ENCODE measurements at places on chromosomes 6 and 20.

DNA sequence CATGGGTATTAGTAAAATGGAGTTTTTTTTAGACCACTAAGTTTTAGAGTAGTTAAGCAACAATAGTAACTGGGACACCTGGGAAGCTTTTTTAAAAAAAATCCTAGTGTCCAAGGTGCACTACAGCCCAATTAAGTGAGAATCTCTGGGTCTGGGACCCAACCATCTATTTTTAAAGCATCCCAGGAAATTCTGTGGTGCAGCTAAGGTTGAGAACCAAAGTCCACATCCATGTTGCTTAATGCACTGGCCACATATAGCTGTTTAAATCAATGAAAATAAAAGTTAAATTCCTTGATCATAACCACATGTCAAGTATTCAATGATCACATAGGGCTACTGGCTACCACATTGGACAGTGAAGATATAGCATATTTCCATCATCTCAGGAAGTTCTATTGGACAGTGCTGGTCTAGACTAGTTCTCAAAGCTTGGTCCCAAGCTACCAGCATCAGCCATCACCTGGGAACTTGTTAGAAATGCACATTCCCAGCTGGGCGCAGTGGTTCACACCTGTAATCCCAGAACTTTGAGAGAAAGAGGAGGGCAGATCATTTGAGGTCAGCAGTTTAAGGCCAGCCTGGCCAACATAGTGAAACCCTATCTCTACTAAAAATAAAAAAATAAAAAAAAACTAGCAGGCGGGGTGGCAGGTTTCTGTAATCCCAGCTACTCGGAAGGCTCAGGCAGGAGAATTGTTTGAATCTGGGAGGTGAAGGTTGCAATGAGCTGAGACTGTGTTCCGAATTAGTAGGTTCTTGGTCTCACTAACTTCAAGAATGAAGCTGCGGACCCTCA is 12.7 kb downstream of the KIF13A start:
- no peak for DNase-seq

GRCh38 chr6:10991115-10991514 is 53.0 kb downstream of the ELOVL2 start:
- DNase-seq, result no peak

DNA sequence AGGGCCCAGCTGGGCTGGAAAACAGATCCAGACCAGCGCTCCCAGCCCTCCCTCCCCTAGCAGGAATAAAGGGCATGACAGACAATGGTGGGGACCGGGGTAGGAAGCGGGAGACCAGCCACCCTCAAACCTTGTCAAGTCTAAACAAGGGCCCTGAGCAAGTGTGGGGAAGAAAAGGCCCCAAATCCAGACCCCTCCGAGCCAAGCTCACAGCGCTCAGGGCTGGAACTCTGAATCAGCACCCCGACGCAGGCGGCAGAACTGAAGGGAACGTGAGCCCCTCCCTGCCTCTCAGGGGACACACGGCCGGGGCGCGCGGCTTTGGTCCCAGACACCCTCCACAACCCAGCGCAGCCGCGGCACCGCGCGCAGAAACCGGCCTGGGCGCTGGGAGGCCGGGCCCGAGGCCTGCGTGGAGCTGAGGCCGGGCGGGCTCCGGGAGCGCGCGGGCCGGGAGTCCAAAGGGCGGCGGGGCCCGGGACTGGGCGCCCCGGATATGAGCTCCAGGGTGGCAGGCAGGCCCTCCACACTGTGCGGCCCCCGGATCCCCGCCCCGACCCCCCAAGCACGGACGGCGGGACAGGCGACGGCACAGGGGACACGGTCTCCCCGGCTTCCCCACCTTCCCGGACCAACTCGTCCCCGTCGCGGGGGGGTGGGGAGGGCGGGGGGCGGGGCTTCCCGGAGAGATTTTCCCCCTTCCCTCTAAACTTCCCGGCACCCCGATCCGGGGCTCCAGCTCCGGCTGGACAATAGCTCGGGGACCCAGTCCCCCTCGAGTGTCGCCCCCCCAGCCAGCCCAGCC is 641 bp downstream of the TEAD3 start:
- DNase-seq, result no peak

GRCh38 chr20:42378826-42379225 is 760.6 kb upstream of the CHD6 start:
- no peak for DNase-seq

DNA sequence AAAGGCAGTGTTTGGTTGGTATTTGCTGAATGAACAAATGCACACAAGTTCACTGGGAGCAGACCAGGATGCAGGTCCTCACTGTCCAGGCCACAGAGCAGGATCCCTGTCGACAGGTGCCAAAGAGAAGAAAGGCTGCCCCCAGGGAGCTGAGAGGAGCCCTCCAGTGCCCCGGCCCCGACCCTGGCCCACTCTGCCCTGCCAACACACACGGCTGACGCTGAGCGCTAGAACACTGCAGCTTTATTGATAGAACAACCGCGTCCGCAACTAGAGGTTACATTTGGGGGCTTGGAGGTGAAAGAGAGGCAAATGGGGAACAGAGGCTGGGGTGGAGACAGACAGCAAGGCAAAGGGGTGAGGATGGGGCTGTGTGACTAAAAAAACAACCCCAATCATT is 65.4 kb downstream of the MDGA1 start:
- no peak for DNase-seq

- peak; percentile 30 for DNase-seq
These were observed 6.8 kb upstream of the MRPS10 start for GRCh38 chr6:42224222-42225028.

DNA sequence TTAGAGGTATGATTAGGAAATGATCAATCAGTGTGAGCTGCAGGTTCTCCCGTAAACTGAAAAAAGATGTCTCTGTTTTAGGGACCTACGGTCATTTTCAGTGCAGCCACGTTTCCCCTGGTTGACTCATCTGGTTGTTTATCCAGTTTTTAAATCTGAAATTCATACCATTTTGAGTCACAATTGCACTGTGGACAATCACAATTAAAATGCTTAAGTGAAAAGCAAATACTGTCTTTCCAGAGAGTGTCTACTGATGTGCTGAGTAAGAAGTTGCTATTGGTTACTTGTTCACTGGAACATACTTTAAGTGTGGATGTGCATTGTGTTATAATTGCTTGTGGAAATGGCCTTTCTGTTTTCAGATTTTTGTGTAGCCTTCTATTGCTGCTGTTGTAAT is 305.1 kb upstream of the SASH1 start:
- DNase-seq, result no peak

DNA sequence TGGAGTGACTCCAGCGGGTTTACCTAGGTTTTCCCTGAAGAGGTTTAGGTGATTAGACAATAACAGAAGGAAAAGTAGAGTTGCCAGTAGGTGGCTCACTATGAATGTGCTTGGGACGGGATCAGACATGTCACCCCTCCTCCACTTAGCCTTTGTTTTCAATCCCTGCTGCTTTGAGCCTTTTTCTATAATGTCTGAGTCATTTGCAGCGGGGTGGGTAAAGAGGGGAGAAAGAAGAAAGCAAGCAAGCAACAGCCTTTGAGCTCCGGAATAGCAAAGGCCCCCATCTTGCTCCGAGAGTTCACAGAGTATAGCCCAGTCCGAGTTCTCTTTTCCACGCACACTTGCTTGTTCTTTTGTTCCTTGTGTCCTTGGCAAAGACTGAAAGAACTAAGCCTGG is 129.1 kb downstream of the PACRG start:
- DNase-seq, result no peak

DNA sequence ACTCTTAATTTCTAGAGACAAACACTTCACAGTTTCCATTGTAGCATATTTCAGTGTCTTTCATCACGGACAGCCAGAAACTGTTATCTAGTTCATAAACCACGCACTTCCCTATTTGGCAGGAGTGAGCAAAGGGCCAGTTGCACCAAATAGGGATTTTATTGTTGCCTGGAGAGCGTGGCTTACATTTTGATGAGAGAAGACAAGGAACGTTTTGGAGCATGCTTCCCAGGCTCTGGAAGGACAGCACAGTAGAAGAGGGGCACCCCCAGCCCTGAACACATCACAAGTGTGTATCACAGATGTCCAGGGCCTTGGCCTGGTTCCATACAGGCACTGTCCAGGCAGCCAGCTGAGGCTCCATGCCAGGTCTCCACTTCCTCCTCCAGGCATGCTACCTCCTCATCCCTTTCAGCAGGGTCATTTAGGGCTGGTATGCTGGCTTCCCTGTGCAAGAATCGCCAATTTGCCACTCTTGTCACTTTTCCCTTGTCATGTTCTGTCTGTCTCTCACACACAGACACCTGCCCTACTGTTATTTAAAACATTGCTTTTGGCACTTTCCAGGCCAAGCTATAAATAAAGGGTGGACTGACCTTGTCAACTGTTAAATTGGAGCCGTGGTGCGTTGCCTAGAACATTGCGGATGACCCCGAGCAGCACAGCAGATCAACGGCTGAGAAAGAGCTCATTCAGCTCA is 235.0 kb upstream of the GMDS start:
- no peak for DNase-seq

GRCh38 chr6:7138921-7139358 is 31.2 kb downstream of the RREB1 start:
- DNase-seq, result no peak

DNA sequence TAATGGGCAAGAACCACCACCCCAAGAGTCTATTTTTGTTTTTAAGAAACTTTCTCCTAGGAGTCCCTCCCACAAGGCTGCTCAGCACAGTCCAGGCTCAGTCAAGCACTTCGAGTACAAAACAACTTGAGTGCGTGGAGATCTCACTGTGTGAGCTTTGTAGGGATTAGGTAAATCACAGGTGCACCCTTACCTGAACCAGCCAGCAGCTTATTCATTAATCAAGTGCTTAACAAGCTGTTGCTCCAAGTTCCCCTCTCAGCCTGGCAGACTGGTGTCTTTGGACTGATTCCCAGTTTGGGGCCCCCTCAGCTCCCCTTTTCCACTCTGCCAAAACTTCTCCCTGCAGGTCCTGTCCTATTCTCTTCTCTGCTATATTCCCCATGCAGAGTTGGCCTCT is 133.1 kb downstream of the LY86 start:
- DNase-seq, result no peak

- DNase-seq, result no peak
These were observed 33.2 kb upstream of the IGF2R start for GRCh38 chr6:159935633-159936032.

- no peak for DNase-seq
These were observed 215.2 kb downstream of the LAMA2 start for GRCh38 chr6:129098061-129098553.

GRCh38 chr6:153031335-153031955 is 28.9 kb upstream of the MTRF1L start:
- no peak for DNase-seq

DNA sequence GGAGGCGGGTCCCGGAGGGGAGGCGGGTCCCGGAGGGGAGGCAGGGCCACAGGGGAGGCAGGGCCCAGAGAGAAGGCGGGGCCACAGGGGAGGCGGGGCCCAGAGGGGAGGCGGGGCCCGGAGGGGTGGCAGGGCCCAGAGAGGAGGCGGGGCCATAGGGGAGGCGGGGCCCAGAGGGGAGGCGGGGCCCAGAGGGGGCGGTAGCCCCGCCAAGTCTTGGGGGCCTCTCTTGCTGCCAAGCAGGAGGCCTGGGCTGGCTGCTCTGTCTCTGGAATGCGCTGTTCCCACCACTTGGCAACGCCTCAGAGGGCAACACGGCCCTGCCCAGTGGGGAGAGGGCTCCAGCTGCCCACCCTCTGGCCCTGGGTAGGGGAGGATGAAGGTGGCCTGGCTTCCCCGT is 80.5 kb downstream of the YTHDF1 start:
- DNase-seq, result no peak

GRCh38 chr20:23255716-23256385 is 94.7 kb upstream of the NXT1 start:
- DNase-seq, result no peak

- no peak for DNase-seq
These were observed 195.3 kb downstream of the SLC24A3 start for GRCh38 chr20:19407736-19408135.

GRCh38 chr20:47038566-47039560 is 144.2 kb downstream of the EYA2 start:
- no peak for DNase-seq

GRCh38 chr6:143187238-143187923 is 126.7 kb downstream of the AIG1 start:
- DNase-seq, result no peak

DNA sequence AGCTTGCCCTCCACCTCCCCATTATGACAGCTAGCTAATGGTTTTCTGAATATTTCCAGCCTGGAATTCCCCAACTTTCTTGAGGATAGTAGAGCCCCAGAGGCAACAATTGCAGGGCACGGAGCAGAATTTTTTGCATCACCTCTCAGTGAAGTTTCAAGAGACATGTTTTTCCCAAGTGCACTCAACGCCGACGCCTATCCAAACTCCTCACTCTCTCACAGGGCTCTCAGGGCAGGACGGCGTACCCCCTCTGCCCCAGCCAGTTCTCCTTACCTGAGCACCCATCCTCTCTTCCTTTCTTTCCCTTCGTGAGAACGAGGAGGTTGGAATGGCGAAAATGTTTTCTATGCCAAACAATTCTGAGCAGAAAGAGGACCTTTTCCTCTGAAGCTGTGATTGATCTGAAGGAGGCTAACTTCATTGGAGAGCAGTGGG is 83.1 kb upstream of the FOXQ1 start:
- DNase-seq, result no peak

- no peak for DNase-seq
These were observed 4.3 kb downstream of the SDCBP2 start for GRCh38 chr20:1324598-1325172.

DNA sequence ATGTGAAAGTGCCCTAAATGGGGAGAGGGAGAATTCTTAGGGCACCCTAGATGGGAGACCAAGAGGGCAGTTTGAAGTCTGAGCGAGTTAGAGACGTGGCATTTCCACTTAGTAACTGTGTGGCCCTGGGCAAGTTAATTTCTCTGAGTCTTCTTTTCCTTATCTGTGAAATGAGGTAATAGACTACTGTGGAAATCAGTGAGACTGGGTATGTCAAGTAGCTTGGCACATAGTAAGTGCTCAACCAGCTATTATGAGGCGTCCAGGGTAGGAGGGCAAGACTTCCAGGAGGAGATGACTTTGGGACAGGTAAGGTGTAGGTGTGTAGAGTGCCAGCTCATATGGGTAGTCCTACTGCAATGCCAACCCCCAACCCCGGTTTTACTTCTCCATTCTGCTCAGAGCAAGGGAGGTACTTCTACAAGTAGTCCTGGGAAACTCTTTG is 770 bp downstream of the KIF3B start:
- DNase-seq, result peak; percentile 66

GRCh38 chr6:37038292-37039198 is 33.1 kb downstream of the FGD2 start:
- no peak for DNase-seq

GRCh38 chr6:111265842-111266241 is 178.5 kb downstream of the SLC16A10 start:
- DNase-seq, result no peak

DNA sequence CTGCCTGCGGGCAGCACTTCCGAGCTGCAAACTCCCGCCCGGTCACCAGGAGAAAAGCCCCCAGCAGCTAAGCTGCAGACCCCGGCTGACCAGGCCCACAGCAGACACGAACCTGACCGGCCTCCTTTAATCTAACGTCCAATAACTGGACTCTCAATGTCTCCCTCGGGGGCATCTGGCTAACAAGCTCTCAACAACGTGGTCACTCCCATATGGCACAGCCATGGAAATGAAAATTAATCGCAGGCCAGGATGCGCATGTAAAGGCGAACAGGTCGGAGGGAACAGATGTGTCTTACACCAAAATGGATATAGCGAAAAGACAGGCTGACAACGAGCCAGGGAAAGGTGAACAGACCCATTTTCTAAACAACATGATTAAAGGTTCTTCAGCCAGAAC is 44.4 kb upstream of the SMOC2 start:
- DNase-seq, result no peak

- no peak for DNase-seq
These were observed 226.4 kb upstream of the EYS start for GRCh38 chr6:65933390-65933789.
